Left ventricle myocardium inferior (tissue), 1 donor: ENCODE measurements at places on chromosomes 2 and 18. TPM values are rescaled to one million over a fixed set of nuclear protein-coding genes. Genes with fewer than 3 reads are reported as not detected.

GRCh38 chr2:152348388-152348787 lies 13.4 kb downstream of the FMNL2 start:
- no peak for DNase-seq
- H3K27me3 ChIP-seq, result no peaks in the 10 kb centered on the region
- peaks cover 4% of the 10 kb centered on the region for H3K36me3 ChIP-seq
- H3K27ac ChIP-seq, result no peak overlapping the region

DNA sequence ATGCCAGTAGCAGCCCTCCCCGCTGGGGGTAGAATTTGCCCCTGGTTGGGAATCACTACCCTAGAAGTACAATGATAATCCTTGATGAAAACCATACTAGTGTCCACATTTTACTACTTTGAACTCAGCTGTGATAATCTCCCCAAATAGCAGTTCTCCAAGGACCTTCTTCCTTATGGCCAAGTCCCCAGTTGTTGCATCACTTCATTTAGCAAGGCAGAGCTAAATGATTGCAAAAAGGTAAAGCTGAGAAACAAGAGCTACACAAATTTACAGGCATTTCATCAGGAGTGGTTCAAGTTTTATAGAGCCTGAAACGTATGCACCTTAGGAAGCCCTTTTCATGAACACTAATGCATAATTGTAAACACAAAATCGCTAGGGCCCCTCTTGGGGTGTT lies 44.9 kb upstream of the REL start:
- no peak overlapping the region for H3K27ac ChIP-seq
- peaks cover 5% of the 10 kb centered on the region for H3K27me3 ChIP-seq
- no peak overlapping the region for H3K4me3 ChIP-seq
- no peak for DNase-seq
- H3K36me3 ChIP-seq, result no peaks in the 10 kb centered on the region
- H3K4me1 ChIP-seq, result peaks cover 3% of the 10 kb centered on the region

GRCh38 chr2:101766871-101767739 lies 69.6 kb downstream of the MAP4K4 start:
- no peaks in the 10 kb centered on the region for H3K36me3 ChIP-seq
- peak overlapping the region; percentile 2 for H3K4me3 ChIP-seq
- no peak for DNase-seq
- H3K4me1 ChIP-seq, result peaks cover 99% of the 10 kb centered on the region
- no peaks in the 10 kb centered on the region for H3K27me3 ChIP-seq

DNA sequence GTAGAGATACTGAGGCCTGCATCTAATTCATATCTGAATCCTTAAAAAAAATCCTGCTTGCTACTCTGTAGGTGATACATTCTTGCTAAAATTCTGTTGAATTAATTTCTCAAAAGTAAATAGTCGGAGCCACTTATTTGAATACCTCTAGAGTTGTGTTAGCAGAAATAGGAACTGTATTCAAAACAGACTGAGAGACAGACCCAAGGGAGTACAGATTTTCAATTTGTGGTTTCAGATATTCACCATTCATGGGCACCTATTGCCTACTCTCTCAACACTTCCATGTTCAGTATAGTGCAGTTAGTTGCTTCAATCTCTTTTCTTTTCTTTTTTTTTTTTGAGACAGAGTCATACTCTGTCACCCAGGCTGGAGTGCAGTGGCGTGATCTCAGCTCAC lies 46.6 kb upstream of the CTLA4 start:
- H3K4me3 ChIP-seq, result no peak overlapping the region
- no peak overlapping the region for H3K27ac ChIP-seq
- no peak for DNase-seq

- H3K27ac ChIP-seq, result no peak overlapping the region
- H3K27me3 ChIP-seq, result no peaks in the 10 kb centered on the region
- DNase-seq, result no peak
- H3K4me1 ChIP-seq, result peaks cover 14% of the 10 kb centered on the region
- no peaks in the 10 kb centered on the region for H3K36me3 ChIP-seq
These were observed 82.8 kb downstream of the L3MBTL4 start for GRCh38 chr18:6331872-6332271.

- H3K27me3 ChIP-seq, result no peaks in the 10 kb centered on the region
- no peak for DNase-seq
- H3K27ac ChIP-seq, result no peak overlapping the region
- H3K4me1 ChIP-seq, result peaks cover 9% of the 10 kb centered on the region
- H3K36me3 ChIP-seq, result no peaks in the 10 kb centered on the region
- H3K4me3 ChIP-seq, result no peak overlapping the region
These were observed 63.9 kb upstream of the PHLPP1 start for GRCh38 chr18:62651276-62652056.

DNA sequence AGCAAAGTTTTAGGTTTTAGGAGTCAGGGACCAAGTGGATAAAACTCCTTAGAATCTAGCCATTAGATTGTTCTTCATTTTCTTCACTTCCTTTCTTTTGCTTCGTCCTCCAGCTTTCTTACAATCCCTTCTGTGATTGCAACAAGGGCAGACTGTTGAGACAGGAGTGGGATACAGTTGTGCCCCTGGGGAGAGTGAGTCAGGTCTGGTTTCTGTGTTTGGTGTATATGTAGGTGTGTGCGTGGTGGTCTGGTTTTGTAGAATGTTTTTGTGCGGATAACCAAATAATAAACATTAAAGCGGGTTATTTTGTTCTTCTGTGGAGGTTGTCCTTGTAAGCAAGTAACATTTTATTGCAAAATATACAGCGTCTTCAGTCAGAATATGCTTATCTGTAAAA lies 7.3 kb downstream of the INSIG2 start:
- H3K27ac ChIP-seq, result no peak overlapping the region
- peaks cover 4% of the 10 kb centered on the region for H3K4me1 ChIP-seq
- H3K4me3 ChIP-seq, result no peak overlapping the region
- H3K36me3 ChIP-seq, result peaks cover 11% of the 10 kb centered on the region
- no peaks in the 10 kb centered on the region for H3K27me3 ChIP-seq

DNA sequence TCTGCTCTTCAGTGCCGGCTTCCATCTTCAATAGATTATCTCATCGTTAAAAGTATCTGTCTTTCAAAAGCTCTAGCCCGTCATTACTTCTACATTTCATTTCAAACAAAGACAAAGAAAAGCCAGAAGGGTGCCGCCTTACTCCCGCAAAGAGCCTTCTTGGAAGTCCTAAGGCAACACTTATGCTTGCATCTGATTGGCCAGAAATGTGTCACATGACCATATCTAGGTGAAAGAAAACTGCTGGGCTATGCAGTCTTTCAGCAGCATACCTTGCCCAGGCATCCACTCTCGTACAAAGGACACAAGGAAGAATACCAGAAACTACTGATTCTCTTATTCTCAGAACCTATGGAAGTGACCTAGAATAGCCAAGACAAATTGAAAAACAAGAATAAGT lies 217.1 kb upstream of the SLC35G4 start:
- no peaks in the 10 kb centered on the region for H3K27me3 ChIP-seq
- no peaks in the 10 kb centered on the region for H3K36me3 ChIP-seq
- H3K4me1 ChIP-seq, result peaks cover 4% of the 10 kb centered on the region

The RGPD3 gene
- total RNA-seq, result not detected

The CABYR gene
- total RNA-seq, result not detected

The COL3A1 gene
- total RNA-seq, result 98.5 TPM

The TEKT4 gene
- total RNA-seq, result not detected

The FEZ2 gene
- total RNA-seq, result 49.6 TPM
